ENCODE measurements at places on chromosomes 16 and 17.

- no peak for DNase-seq
Measured at GRCh38 chr17:81509972-81510784, 2.4 kb downstream of the ACTG1 start.

GRCh38 chr17:58532555-58532951, 18.1 kb upstream of the MTMR4 start:
- DNase-seq, result no peak

DNA sequence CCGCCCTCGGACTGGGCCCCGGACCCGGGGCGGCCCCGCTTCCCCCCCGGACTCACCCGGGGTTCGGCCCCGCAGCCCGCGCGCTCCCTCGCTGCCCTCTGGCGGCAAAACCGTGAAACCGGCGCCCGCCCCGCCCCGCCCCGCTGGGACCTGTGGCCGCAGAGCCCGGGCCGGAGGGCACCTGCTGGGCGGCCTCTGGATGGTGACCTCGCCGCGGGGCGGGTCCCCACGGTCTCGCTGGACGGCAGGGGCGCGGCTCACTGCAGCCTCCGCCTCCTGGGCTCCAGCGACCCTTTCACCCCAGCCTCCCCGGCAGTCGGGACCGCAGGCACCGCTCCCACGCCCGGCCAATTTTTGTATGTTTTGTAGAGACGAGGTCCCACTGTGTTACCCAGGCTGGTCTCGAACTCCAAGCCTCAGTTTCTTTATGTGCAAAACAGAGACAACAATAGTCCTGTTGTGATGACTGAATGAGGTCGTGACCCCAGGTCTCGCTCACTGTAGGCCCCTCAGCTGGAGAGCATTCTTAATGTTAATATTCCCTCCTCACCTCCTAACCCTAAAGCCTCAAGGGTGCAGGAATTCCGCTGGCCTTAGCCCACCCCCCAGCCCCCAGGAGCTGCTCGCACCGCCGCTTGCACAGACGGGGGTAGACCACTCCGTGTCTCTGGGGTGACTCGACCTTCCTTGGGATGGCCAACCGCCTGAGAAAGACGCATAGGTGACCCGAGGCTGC, 33.7 kb upstream of the RPH3AL start:
- DNase-seq, result peak; percentile 62

DNA sequence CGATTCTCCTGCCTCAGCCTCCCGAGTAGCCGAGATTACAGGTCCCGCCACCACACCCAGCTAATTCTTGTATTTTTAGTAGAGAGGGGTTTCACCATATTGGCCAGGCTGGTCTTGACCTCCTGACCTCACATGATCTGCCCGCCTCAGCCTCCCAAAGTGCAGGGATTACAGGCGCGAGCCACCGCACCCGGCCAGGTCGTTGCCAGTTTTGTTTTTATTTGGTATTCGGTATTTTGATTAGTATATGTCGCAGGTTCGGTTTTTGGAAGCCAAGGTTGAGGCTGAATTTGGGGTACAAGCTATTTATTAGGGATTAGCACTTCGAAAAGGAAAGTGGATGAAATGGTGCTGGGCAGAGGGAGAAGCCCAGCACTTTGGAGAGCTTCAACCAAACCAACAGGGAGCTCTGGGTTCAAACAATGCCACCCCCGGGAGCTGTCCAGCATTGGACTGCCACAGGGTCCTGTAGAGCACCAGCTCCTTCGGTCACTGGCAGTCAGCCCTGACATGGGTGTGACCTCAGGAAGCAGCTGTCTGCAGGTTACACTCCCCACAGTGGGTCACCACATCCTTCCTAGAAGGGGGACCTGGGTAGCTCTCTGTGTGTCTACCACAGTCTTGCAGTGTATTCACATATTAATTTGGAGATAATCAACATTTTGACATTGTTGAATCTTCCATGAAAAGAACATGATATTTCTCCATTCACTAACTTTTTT, 1.5 kb upstream of the CLEC10A start:
- peak; percentile 8 for DNase-seq

DNA sequence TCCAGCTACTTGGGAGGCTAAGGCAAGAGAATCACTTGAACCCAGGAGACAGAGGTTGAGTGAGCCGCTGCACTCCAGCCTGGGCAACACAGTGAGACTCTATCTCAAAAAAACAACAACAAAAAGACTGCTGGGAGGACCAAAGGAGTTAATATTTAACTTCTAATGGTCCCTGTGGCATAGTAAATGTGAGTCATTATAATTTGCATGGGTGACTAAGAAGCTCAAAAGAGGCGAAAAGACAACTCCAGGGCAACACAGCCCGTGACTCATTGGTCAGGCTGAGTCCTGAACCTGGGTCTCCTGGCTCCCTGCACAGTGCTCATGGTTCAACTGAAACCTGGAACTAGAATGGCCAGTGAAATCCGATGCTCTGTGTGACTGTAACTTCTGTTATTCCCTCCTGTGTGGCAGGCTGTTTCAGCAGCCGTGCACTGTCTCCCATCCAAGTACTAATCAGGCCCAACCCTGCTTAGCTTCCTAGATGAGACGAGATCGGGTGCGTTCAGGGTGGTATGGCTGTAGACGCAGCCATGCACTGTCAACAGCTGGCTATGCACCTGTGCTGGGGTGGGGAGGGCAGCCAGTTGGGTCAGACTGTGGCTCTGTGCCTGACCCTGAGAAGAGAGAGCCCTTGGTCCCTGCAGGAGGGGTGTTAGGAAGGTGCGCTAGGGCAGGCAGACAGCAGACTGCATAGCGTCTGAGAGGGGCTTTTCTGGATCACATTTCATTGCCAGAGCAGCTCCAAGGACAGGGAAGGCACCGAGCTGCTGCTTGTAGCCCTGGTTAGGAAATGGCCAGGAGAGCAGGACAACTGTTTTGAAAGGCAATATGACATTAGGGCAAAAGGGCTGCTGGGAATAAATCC, 14.5 kb upstream of the GPRC5C start:
- no peak for DNase-seq

- no peak for DNase-seq
Measured at GRCh38 chr16:87057951-87058560, 259.1 kb downstream of the C16orf95 start.

DNA sequence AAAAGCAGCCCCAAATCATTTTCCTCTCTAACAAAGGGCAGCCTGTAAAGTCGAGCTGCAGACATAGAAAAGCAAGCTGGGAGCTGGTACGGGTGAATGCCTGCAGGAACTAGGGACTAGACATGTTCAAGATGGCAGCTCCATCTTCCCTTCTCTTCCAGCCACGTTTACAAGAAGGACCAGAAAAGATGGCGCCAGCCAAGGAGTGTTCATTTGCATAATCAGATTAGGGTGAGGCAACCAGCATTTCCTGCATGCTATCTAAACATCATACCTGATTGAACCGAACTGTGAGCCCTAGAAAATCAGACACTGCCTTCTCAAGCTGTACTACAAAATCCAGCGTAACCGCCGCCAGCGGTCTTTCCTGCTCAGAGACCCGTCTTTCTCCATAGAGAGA, 896.8 kb downstream of the CDH11 start:
- no peak for DNase-seq

DNA sequence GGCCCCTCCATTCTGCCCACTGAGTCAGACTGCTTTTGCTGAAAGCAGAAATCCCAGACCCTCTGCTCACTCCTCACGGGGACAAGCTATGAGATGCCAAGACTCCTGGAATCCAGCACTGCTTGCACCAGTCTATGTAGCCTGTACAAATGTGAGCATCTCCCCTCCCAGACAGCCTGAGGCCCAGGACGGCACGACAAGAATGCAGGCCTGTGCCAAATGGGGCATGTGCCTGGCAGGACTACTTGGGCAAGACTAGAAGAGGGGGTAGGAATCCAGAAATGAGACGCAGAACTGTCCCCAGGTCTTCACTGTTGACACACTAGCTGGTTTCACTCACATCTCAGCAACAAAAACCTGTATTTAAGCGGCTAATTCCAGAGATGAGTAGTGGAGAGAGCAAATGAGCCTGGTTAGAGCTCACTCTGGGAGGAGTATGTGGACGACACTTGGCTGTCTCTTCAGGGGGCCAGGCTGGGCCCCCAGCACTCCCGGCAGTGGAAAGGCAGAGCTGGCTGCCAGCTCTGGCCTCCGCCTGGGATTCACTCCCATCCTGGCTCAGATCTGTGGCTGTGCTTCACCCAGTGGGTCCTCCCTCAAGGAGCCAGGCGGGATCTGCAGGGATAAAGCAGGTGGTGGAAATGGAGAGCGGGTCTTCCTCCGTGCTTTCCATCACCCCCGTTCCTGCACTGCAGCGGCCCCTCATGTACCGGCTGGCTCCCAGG, 2.9 kb upstream of the MYO1C start:
- no peak for DNase-seq

GRCh38 chr17:69606142-69606800, 191.8 kb downstream of the MAP2K6 start:
- no peak for DNase-seq

DNA sequence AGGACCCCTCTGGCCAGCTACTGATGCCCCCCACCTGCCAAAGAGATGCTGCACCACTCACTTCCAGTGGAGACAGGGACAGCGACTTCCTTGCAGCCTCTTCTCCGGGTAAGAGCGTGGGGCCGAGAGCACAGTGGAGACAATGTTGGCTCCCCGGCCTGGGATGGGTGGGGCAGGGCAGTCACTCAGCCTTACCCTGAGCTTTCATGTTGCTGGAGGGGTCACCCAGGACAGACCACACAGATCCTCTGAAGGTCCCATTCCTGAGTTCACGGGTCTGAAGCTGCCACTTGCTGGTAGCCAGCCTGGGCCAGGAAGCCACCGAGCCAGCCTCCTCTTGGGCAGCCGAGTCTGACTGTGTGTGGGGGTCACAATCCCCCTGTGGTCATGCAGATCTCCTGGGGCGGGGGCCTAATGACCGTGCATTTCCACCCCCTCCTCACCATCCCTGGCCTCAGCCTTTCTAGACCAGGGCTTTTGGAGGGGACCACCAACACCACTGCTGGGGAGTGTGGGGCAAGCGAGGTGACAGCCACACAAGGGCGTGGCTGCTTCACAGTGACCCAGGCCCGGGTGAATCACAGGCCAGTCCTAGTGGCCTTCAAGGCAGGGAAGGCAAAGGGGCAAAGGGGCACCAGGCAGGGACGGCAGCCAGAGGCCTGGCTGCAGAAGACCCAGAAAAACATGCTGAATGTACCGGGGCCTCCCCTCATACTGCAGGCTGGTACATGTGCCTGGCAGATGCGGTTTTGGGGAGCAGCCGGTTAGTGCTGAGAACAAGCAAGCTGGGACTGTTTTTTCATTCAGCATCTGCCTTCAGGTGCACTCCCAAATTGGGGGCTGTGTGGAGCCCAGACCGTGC, 10.4 kb downstream of the TAF1C start:
- no peak for DNase-seq

GRCh38 chr16:77408607-77409006, 26.2 kb downstream of the ADAMTS18 start:
- no peak for DNase-seq

- no peak for DNase-seq
Measured at GRCh38 chr17:76540381-76541300, 797 bp downstream of the PRCD start.

DNA sequence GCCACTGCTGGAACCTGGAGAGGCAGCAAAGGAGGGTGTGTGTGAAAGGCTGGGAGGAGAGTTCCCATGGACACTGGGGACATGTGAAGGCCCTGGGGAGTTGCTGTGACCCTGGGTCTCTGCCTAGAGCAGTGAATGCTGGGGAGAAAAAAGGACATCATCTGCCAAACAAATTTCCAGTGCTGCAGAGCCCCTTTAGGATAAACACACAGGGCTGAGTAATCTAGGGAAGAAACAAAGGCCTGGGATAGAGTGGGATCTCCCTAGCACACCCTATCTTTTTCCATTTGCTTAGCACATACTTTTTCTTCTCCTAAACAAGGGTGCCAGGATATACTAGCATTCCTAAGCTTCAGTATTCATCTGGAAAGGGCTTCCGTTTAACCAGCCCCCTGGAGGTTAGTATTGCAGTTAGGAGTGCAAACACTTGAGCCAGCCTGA, 3.3 kb upstream of the HIGD1B start:
- DNase-seq, result no peak

GRCh38 chr17:62882284-62882683, 74.2 kb upstream of the MARCHF10 start:
- DNase-seq, result no peak

DNA sequence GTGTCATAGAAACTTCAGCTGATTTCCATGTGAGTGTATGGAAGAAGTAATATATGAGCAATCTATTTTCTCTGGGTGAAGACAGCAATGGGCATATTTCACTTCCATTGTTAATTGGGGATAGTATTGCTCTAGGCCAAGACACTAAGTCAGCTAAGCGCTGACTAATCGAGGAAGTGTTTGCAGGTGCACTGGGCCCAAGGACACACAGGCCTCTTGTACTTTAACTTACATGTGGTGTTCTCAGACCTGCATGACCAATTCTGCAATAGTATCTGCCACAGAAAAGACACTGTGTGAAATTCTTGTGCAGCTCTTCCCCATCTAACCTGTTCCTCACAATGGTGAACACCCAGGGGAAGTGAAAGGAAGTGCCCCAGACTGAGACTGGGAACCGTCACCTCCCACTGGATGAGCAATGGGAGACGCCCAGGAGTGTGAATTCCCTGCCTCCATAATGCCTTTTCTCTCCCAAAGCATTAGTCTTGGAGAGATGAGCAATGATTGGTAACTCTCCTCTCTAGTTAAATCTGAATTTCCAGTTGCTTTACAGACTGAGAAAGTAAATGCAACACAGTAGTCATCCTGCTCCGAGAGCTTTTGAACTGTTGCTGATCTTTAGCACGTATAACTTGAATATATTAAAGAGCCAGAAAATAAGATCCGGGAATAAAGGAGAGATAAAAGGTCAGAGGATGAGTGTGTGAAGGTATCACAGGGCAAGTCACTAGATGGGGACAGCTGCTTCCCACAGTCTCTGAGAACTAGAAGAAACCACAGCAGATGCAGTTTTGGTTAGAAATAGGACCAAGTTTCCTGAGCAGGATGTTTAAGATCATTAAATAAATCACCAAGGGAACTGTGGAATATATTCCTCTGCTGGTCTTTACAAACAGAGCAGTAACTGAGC, 82.6 kb downstream of the CDK5R1 start:
- DNase-seq, result no peak

GRCh38 chr17:43469145-43469544, 14.6 kb upstream of the DHX8 start:
- no peak for DNase-seq

- no peak for DNase-seq
Measured at GRCh38 chr16:14310519-14310991, 239.4 kb downstream of the MRTFB start.

GRCh38 chr16:22189473-22190080, 16.5 kb upstream of the EEF2K start:
- no peak for DNase-seq

DNA sequence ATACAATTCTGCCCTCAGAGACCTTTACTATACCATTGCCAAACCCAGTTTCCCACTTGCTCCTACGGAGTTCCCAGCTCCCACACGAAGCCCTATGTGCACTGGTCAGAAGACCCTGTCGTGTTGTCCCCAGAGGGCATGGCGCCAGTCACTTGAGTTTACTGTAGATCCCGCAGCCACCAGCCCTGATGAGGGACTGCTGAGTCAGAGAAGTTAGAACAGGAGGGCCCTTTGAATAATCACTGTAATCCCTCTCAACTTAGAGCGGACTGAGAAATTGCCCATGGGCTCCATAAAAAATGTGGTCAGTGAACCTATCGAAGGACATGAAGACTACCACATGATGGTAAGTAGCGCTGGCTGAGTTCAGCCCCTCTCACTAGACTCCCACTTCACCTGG, 9.2 kb downstream of the UBFD1 start:
- DNase-seq, result no peak

GRCh38 chr17:7611635-7612293, 2.9 kb downstream of the FXR2 start:
- no peak for DNase-seq

- no peak for DNase-seq
Measured at GRCh38 chr17:77455111-77455890, 314.5 kb downstream of the SEC14L1 start.

Data from activated CD8-positive, alpha-beta memory T cell treated with anti-CD3 and anti-CD28 coated beads for 1 hour (primary cell).